ENCODE measurements at places on chromosomes 1 and 21.

DNA sequence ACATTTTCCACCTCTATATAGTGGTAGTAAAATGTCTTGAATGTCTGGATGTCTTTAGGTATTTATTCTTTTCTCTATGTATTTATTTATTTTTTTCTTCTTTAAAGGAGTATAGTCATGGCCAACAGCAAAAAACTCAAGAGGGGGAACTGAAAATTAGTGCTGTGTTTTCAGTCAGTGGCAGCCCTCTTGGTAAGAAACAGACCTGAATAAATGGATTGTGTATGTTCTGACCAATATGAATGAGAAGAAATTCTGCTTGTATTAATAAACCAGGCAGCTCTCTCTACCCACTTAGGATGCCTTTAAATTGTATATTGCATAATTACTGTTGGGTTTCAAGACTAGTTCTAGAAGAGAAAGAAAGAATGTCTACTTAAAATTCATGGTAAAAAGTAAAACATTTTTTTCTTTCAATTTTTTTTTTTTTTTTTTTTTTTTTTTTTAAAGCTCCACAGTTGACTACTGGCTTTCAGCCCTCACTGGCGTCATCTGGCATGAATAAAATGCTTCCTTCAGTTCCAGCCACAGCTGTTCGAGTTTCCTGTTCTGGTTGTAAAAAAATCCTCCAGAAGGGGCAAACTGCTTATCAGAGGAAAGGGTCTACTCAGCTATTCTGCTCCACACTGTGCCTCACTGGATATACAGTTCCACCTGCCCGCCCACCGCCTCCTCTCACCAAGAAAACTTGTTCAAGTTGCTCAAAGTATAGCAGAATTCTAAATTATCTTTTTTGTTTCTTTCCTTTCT, 101.6 kb downstream of the ZMYM4 start:
- no peak for DNase-seq

DNA sequence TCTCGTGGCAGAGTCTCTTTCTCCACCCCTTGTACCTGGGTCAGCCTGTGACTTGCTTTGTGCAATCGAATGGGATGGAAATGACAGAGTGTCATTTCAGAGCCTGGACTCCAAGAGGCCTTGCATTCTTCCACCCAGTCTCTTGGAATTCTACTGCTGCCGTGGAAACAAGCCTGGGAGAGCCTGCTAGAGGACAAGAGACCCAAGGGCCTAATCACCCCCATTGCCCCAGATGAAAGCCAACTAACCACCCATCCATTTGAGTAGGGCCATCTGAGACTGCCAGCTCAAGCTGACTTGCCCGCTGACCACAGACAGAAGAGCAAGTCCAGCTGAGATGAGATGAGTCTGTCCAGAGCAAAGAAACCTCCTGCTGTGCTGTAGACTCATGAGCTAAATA, 201.6 kb downstream of the PTPRU start:
- no peak for DNase-seq

- no peak for DNase-seq
Measured at GRCh38 chr21:46191257-46191685, 7.0 kb upstream of the SPATC1L start.

GRCh38 chr1:59198564-59198963, 98.3 kb upstream of the FGGY start:
- no peak for DNase-seq

DNA sequence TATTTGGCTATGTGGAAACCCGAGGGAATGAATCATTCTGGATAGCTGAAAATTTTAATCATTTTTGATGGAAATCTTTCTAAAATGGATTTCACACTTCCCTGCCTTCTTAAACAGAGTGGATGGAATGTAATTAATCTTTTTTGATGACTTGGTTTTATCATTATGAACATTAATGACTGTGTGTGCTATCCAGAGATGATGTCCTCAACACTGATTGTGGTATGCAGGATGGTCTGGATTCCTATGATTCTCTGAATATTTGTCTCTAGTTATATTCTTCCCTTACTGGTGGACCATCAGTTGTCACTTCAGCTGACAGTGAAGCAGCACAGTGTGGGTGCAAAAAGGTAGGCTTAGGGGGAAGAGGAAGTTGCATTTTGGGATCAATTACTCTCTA, 513.5 kb downstream of the LMO4 start:
- no peak for DNase-seq
